ENCODE measurements at places on chromosomes 5 and 9.

DNA sequence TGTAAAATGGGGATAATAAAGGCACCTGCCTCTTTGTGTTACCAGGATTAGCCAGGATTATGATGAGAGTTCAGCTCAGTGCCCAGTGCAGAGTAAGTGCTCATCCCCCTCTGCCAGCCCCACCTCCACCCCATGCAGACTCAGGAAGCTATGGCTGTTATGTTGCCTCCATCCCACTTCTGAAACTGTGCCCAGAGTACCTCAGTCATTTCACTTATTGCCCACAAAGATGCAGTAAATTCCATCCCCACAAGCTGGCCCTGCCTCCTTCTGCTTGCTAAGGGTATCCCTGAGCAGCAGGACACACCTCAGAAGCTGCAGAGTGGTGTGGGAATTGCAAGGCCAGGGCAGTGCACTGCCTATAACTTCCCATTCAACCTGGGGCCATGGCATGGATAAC lies 415.1 kb downstream of the SPOCK1 start:
- DNase-seq: no peak

DNA sequence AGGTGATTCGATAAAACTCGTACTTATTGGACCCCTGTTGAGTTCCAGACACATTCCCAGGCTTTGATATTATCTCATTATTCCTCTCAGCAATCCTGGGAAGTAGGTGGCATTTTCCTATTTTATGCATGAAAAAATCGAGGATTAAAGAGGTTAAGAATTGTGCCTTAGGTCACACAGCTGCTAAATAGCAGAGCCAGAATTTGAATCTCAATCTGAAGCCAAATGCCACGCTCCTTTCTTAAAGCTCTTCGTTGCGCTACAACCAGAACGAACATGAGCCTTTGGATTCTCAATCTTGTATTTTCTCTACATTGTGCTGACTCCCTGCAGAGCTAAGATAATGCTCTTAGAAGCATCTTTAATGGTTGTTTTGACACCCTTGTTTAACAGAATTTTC lies 527.8 kb upstream of the TLE4 start:
- no peak for DNase-seq

DNA sequence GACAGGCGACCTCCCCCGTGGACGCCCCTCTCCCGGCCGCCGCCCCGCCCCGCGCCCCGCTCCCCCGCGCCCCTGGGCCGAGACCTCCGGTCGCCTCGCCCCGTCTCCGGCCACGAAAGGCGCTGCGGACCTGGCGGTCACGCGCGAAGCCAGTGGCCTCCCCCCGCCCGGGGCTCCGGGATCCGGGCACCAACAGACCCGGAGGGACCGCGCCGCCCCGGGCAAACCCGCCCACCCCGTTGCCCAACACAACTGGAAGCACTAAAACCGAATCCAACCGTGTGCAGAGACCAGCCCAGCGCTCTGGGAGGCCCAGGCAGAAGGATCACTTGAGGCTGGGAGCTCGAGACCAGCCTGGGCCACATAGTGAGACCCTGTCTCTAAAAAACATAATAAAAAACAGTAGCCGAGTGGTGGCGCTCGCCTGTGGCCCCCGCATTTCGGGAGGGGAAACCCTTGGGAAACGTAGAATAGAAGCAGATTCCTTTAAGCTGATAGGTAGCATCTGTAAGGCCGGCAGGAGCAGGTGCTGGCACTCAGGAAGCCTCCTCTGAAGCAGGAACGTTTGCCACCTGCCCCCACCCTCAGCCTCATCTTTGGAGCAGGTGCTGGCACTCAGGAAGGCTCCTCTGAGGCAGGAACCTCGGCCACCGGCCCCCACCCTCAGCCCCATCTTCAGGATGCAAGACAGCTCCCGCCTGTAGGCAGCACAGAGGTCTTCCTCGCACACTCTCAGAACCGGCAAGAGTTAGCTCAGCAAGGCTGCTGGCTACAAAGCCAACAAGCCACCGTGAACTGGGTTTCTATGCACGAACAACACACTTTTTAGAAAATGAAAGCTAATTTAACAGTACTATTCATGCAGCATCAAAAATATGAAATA lies 4.6 kb upstream of the SLC9A3 start:
- peak; percentile 73 for DNase-seq

- no peak for DNase-seq
Measured at GRCh38 chr5:26310415-26310814, 728.0 kb downstream of the CDH9 start.

DNA sequence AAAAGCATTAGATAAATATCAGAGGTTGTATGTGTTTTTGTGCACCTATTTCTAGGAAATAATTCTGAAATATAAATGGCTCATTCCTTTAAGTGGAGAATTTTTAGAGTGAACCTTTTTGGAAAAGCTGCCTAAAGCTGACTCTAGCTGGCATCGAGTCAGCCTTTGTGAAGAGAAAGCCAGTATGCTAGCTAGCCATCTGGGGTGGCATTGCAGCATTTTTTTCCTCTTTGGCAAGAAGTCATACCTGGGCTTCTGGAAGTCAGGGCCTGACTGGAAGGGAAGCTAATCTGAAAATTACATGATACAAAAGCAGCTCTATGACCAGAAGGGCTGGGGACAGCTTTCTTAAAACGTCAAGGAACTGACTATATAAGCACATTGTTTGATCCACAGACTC lies 19.7 kb downstream of the ANP32B start:
- no peak for DNase-seq

- DNase-seq: no peak
Measured at GRCh38 chr5:133996683-133997252, 8.0 kb downstream of the VDAC1 start.

Measured in left lung (tissue), 14 donors.